Epithelial cell of alveolus of lung (primary cell): ENCODE measurements at places on chromosomes 6 and 20. TPM values are rescaled to one million over a fixed set of nuclear protein-coding genes. Genes with fewer than 3 reads are reported as not detected.

GPR63 gene
- total RNA-seq: 0.64 and 1.7 TPM in 2 replicates

SLC35D3 gene
- 0.08 TPM in 1 of 2 replicates, not detected in the other for total RNA-seq

RRP36 gene
- 56.5 and 88.6 TPM in 2 replicates for total RNA-seq

FAXC gene
- 2.2 and 3.8 TPM in 2 replicates for total RNA-seq

ADGRB3 gene
- total RNA-seq: 0.26 and 0.48 TPM in 2 replicates

SH3BGRL2 gene
- total RNA-seq: 8.0 and 8.1 TPM in 2 replicates

LGSN gene
- not detected in 2 replicates for total RNA-seq
